ENCODE measurements at places on chromosomes 16 and 17.

GRCh38 chr16:27316038-27316680 is 2.4 kb downstream of the IL4R start:
- DNase-seq, result no peak

DNA sequence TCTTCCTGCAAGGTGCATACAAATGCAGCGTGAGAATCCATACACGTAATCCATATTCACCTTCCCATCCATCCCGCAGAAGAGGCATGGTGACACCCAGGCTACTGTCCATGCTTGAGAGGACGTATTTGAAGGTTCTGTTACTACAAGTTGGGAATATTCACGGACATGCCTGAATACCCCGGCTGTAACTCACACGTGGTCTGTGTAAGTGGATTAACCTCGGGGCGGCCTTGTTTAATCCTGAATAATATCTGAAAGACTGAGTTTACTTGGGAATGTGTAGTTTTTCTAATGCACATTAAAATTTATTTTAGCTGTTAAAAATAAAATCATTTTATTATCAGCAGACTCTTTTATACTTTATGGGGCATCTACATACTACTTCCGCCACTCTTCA is 13.1 kb downstream of the CPSF4L start:
- DNase-seq, result no peak

DNA sequence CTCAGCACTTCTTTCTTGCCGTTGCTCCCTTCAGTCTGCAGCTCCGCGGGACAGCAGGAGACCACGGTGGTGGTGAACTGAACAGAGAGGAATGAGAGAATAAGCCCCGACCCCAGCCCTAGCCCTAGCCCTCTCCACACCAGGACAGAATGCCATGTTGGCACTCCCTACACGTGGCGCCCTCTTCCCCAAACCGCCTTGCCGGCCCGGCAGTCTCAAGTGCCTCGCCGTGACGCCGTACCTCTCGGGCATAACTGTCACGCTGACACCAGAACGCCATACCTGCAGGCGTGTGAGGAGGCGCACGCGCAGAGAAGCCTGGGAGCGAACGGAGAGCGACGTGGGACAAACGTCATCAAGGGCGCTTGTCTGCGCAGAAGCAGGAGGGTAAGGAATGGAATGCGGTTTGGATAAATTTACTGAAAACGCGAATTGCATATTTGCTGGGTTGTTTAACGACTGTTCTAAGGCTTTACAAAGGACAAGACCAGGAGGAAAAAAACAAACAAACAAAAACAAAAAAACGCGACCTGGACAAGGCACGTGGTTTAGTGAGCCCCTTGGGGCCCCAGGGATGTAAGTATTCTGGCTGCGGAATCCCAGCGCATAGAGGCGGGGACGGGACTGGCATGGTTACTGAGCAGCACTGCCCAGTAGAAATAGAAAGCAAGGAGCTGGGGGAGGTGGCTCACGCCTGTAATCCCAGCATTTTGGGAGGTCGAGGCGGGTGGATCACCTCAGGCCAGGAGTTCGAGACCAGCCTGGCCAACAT is at the start of gene AARSD1:
AARSD1 (minus strand) TSS at position 294 of the 772 bp plus-strand sequence; CDS start at position 280, 14 bp downstream.
- peak; percentile 81 for DNase-seq

- no peak for DNase-seq
Observed at GRCh38 chr16:85092851-85093250, 19.4 kb downstream of the CIBAR2 start.

- DNase-seq, result no peak
Observed at GRCh38 chr16:15768201-15768600, 88.6 kb downstream of the MYH11 start.

GRCh38 chr17:55484575-55484974 is 26.7 kb downstream of the SMIM36 start:
- DNase-seq, result no peak

GRCh38 chr17:27601069-27601974 is 29.7 kb upstream of the LGALS9 start:
- peak; percentile 87 for DNase-seq

- no peak for DNase-seq
Observed at GRCh38 chr16:56617212-56618085, 8.1 kb upstream of the MT1E start.

DNA sequence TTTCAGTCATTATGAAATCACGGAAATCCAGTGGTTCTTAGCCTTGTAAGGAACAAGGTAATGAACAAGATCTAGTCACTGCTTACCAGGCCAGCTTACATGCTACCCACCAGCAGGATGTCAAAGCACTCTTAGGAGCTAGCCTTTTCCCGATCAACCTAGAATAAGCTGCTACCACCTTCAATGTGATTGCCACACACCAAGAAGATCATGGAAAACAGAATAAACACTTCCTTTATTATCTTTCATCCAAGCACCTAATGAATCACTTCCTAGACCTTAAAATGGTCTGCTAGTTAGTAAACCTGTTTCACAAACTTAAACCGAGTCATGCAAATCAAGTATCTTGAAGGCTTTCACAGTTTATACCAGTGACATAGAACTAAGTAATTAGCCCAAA is 5.0 kb downstream of the BBS2 start:
- DNase-seq, result no peak

- no peak for DNase-seq
Observed at GRCh38 chr17:14733376-14733775, 432.5 kb downstream of the HS3ST3B1 start.

- DNase-seq, result no peak
Observed at GRCh38 chr17:41655611-41656111, 31.3 kb upstream of the KRT17 start.

GRCh38 chr17:59846394-59847165 is 46.2 kb downstream of the TUBD1 start:
- no peak for DNase-seq

DNA sequence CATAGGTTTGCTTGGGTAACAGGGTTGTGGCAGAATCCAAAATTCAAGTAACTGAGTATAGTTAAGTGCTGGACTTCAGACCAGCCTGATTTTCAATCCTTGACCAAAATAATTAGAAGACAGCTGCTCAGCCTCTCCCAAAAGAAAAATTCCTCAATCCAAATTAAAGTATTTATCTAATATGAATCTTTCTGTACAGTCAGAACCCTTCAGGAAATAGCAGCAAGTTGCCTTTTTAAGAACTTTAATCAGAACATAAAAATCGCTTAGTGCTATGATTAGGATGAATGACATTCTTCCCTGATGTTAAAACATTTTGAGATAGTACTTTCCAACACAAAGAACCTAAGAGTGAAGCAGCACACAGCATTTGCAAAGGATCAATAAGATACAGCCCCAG is 50.2 kb downstream of the CFDP1 start:
- no peak for DNase-seq

GRCh38 chr17:7045492-7046126 is 1.7 kb upstream of the SLC16A11 start:
- DNase-seq, result no peak

DNA sequence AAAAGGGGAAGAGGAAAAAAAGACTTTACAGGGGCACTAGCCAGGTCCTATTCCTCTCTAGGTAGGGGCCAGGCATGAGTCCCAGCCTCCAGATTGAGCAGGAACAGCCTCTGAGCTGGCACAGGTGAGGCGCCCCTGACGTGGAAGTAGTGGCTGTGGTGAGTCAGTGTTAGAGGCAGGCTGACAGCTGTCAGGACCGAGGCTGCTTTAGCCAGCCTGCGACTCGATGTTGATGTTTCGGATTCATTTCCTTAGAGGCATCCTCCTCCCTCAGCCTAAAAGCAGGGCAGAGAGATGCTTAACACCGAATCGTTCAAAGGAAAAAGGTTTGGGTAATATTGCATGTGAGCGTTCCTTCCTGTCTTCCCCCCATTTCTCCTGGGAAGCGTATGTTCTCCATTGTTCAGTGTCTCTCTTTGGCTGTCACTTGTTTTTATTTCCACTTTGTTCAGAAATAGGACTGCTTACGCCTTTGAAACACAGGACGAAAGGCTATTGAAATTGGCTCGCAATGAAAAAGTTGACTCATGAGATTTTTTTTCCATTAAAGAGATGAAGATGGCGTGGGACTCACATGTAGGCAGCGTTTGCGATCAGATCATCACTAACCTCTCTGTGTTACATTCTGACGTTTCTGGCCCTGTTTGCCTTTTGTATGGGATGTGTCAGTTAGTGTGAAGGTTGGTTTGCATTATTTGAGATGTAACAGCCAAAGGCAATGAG is 1.3 kb downstream of the KIAA0513 start:
- DNase-seq, result no peak

GRCh38 chr16:88835383-88835782 is 21.4 kb downstream of the GALNS start:
- DNase-seq, result no peak

GRCh38 chr16:11994143-11995119 is 17.9 kb downstream of the SNX29 start:
- DNase-seq, result no peak

- DNase-seq, result no peak
Observed at GRCh38 chr17:61225178-61225882, 174.3 kb upstream of the TBX2 start.

DNA sequence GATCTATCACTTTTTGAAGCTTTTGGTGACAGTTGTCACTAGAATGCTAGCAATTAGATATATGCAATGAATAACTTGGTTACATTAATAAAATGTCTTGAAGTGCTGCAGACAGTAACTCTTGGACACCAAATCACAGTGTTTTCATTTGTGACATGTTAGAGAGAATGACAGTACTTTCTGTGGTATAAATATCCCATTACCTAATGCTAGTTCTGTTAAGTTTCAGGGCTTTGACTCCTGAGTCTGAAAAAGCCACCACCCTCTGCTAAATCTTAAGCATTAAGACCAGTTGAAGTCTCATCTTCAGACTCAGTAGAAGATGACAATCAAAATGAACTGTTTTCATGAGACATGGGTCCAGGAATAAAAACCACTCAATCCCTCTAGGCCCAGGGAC is 10.6 kb upstream of the CPHXL2 start:
- DNase-seq, result no peak

DNA sequence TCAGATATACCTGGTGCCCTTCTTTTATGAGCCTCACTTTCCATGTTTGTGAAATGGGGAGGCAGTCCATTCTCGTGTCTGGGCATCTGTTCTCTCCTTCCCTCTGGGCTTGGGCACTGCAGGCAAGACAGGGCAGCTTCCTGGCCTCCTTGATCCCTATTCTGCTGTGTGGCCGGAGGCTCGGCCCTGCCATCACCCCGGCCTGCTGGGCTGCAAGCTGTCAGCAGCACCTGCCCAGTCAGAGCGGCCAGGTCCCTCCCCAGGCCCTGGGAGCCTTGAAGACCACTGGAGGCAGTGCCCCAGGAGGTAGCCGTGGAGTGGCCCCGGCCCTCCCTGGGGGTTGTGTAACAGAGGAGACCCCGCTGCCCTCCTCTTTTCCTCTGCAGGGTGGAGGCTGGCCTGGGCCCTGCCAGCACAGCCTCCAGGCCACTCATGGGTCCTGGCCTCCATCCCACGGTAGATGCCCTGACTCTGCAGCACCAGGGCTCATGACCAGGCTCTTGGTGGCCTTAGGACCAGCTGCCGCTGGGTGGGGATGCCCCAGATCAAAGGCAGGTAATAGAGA is 9.2 kb downstream of the KCNJ12 start:
- no peak for DNase-seq

DNA sequence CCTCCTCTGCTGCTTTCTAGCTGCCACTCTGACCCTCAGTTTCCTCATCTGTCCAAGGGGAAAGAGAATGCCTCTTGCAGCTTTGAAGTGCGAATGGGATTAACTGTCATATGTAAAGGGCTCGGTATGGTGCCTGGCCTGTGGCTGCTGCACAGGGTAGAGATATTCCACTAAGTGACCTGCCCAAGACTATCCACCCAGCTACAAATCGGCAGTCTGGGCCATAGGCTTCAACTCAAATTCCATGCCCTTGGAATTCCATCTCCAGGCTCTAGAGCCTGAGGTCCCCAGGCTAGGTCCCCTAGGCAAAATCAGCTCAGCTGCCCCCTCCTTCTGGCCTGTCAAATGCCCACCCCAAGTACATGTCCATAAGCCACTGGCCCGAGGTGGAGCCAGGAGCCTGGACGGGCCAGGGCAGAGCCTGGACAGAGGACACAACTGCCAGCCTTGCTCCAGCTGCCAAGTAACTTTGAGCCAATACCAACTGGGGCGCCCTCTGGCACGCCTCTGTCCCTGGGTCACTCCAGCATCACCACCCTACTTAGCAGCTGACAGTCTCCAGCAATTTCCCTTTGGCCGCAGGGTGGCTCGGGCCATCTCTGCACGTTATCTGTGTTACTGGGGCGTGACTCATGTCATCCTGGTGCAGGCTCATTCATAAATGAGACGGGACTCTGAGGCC is 57.2 kb downstream of the SDK2 start:
- DNase-seq, result no peak

- no peak for DNase-seq
Observed at GRCh38 chr16:67509016-67509415, 19.6 kb upstream of the RIPOR1 start.

- DNase-seq, result no peak
Observed at GRCh38 chr16:27826081-27826892, 237.2 kb downstream of the GSG1L start.

- DNase-seq, result no peak
Observed at GRCh38 chr17:76085731-76086366, 6.9 kb downstream of the ZACN start.

GRCh38 chr16:23826528-23827045 is 9.2 kb upstream of the PRKCB start:
- no peak for DNase-seq

GRCh38 chr17:8153957-8154607 is 1.9 kb upstream of the PER1 start:
- DNase-seq, result peak; percentile 95

DNA sequence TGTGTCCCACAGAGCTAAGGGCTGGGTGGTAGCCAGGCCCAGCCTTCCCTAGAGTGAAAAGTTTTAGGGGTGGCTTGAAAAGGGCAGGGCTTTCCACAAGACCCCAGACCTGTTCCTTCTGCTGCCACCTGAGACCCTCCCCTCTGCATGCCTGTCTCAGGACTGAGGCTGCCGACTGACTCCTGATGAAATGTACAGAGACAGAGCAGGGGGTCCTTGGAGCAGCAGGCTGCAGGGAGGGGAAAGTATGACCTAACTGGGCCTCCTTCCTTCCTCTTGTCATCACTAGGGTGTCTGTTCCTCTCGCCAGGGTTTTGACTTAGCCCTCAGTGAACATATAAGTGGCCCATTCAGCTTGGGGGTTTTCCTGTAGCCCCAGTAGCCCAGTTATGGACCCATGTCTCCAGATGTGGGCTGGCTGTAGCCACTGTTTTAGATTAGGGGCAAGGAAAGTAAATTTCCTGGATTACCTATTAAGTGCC is 14.9 kb upstream of the NFATC3 start:
- no peak for DNase-seq

- no peak for DNase-seq
Observed at GRCh38 chr17:44398692-44399691, 9.5 kb upstream of the ITGA2B start.

DNA sequence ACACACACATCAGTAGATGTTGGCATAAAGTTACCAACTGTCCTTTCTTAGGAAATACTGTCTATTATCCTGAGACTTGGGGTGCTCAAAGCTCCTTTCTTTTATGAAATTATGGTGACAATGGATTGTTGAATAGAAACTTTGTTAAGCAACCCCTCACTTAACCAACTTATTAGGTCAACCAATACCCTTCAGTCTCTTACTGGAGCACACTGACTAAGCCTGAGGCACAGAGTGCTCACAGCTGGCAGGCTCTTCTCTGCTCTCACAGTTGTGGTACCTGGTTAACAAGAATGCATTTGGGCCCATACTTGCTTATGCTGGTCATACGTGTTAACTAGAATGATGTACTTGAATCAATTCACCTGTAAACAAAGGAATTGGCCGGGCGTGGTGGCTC is 24.8 kb downstream of the CD300LF start:
- no peak for DNase-seq

GRCh38 chr16:35150805-35151312 is 1691.4 kb downstream of the TP53TG3F start:
- no peak for DNase-seq

GRCh38 chr16:30641378-30641982 is 9.3 kb upstream of the PRR14 start:
- DNase-seq, result no peak

GRCh38 chr16:47129755-47130435 is 13.8 kb downstream of the NETO2 start:
- DNase-seq, result no peak
